ENCODE measurements at places on chromosomes 5 and 9.

DNA sequence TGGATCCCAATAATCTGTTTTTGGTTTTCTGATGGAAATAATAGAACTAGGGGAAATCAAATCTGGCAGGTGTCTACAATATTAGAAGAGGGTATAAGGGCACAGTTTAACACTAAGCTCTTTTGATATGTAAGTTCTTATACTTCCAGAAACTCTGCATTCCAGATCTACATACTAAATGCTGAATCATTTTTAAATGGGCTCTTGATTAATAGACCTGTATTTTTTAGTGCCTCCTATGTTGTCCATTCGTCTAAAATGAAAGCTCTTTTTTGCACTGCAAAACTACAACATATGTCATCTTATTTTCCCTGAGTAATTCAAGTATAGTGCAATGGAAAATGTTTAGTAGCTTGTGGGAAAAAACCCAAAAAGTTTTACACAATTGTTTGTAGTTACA, 44.2 kb downstream of the NR6A1 start:
- no peak for DNase-seq

GRCh38 chr5:108264533-108264932, 117.4 kb downstream of the FBXL17 start:
- no peak for DNase-seq

- no peak for DNase-seq
Measured at GRCh38 chr9:93096811-93097382, 880 bp downstream of the CARD19 start.

- DNase-seq: no peak
Measured at GRCh38 chr9:132791699-132792240, 86.3 kb downstream of the AK8 start.

- DNase-seq: no peak
Measured at GRCh38 chr5:175288048-175288621, 155.8 kb downstream of the DRD1 start.

- no peak for DNase-seq
Measured at GRCh38 chr5:60277941-60278340, 384.4 kb upstream of the PDE4D start.

GRCh38 chr5:167128581-167128980, 1162.9 kb upstream of the WWC1 start:
- DNase-seq: no peak

DNA sequence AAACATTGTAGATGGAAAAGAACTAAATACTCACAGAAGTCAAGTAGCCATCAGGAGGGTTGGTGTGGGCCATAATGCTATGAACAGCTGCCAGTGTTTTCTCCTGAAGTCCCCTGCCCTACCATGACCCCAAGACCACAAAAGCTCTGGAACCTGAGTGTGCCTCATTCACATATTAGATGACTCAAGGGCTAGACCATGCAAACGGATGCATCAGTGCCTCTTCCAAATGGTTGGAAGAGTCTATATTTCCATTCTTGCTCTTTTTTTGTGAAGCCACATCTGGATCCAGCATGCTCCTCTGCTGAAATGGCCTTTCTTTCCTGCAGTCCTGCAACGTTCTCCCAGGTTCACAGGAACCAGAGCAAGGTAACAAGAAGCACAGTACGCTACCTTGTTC, 136.6 kb upstream of the EPB41L4A start:
- no peak for DNase-seq

- DNase-seq: no peak
Measured at GRCh38 chr5:142179776-142180387, 71.3 kb downstream of the NDFIP1 start.

GRCh38 chr5:31847354-31847753, 208.4 kb downstream of the PDZD2 start:
- no peak for DNase-seq

GRCh38 chr9:91089405-91090129, 272.2 kb downstream of the AUH start:
- peak; percentile 65 for DNase-seq

- DNase-seq: no peak
Measured at GRCh38 chr5:92444888-92445287, 1061.8 kb upstream of the ARRDC3 start.

GRCh38 chr9:83304686-83305085, 233.5 kb downstream of the FRMD3 start:
- DNase-seq: no peak

DNA sequence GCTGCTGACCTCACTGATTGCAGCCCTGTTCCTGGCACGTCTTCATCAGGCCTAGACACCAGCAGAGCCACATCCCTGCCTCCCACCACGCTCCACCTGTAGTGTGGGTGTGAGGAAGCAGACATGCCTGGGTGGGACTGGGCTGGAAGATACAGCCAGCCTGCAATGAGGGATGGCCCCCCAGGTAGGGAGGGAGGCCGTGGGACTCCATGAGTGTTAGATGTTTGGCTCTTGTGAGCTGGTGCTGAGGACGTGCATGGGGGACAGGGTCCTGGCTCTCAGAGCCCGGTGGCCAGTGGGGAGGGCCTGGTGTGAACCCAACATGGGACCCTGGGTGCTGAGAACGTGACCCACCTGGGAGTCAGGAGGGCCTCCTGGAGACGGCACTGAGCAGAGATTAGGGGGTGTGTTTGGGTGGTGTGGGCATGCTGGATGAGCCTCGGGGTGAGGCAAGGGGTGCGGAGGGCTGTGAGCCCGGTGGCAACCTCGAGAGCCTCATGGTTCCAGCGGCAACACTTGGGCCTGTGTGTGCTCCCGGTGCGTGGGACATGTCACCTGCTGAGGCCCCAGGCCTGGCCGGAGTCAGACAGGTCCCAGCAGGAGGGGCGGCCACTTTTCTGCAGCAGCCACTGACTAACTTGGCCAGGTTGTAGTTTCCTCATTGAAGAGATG, 87.6 kb downstream of the PHF2 start:
- no peak for DNase-seq

GRCh38 chr5:1264211-1264610, 30.7 kb downstream of the TERT start:
- no peak for DNase-seq

GRCh38 chr9:5205071-5205470, 19.6 kb upstream of the INSL6 start:
- DNase-seq: no peak

GRCh38 chr5:176413255-176413565, 3.1 kb downstream of the CLTB start:
- no peak for DNase-seq

- no peak for DNase-seq
Measured at GRCh38 chr9:38181866-38182265, 112.8 kb upstream of the SHB start.

DNA sequence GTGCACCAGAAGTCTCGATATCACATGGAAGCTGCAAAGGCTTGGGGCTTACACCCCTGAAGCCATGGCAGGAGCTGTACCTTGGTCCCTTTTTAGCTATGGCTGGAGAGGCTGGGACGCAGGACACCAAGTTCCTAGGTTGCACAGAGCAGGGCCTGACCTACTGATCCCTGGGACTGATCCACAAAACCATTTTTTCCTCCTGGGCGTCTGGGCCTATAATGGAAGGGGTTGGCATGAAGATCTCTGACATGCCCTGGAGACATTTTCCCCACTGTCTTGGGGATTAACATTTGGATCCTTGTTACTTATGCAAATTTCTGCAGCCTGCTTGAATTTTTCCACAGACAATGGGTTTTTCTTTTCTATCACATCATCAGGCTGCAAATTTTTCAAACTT, 286.7 kb upstream of the PTPRD start:
- no peak for DNase-seq

DNA sequence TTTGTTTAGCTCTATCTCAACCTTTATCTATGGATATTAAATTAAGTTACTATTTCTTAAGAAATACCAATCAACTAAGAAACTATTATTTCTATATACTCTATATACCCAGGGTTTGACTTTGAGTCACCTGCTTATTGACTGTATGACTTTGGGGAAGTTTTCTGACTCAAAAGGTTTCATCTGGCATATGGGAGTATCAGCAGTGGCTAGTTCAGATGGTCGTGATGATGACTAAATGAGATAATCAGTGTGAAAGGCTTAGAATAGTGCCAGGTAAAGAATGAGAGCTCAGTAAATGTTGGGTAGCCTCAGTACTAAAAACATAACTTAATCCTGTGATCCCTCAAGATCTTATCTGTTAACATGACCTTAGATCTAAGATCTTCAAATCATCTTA, 179.7 kb upstream of the ISL1 start:
- no peak for DNase-seq

DNA sequence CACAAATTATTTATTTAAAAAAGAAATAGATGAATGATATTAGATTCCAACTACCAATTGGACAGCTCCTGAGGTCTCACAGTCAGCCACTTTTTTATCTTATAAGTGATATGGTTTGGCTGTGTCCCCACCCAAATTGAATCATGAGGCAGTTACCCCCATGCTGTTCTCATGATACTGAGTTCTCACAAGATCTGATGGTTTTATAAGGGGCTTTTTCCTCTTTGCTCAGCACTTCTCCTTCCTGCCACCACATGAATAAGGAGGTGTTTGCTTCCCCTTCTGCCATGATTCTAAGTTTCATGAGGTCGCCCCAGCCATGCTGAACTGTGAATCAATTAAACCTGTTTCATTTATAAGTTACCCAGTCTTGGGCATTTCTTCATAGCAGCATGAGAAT, 12.9 kb downstream of the NLN start:
- peak; percentile 56 for DNase-seq

- DNase-seq: no peak
Measured at GRCh38 chr5:124403281-124403680, 343.2 kb downstream of the ZNF608 start.

DNA sequence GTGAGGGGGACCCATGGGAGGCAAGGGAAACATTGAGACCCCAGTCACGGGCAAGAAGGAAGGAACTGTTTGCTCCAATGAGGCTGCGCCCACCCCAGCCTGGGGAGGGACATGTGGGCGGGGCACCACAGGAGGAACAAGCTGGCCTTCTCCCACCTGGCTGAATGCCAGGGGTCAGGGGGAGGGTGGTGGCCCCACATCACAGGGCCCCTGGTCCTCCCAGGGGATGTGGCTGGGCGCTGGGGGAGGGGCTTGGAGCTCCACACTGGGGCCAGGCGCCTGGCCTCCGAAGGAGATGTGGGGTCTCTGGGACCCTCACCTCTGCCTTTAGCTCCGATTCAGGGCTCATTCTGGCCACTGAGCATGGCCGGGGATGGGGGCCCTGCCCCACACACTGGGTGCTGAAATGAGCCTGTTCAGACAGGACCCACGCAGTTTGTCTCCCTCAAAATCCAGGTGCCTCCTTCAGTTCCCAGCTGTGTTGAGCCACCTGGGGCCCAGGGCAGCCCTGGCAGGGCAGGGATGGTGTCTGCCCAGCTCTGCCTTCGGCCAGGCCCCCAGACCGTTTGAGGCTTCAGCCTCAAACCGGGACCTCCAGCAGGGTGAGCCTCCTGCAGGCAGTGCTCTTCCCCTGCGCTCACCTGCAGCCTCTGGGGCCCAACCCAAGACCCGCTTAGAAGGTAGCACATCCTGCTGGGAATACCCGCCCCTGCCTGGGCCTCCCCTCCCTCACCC, 33.2 kb upstream of the NOTCH1 start:
- peak; percentile 32 for DNase-seq

DNA sequence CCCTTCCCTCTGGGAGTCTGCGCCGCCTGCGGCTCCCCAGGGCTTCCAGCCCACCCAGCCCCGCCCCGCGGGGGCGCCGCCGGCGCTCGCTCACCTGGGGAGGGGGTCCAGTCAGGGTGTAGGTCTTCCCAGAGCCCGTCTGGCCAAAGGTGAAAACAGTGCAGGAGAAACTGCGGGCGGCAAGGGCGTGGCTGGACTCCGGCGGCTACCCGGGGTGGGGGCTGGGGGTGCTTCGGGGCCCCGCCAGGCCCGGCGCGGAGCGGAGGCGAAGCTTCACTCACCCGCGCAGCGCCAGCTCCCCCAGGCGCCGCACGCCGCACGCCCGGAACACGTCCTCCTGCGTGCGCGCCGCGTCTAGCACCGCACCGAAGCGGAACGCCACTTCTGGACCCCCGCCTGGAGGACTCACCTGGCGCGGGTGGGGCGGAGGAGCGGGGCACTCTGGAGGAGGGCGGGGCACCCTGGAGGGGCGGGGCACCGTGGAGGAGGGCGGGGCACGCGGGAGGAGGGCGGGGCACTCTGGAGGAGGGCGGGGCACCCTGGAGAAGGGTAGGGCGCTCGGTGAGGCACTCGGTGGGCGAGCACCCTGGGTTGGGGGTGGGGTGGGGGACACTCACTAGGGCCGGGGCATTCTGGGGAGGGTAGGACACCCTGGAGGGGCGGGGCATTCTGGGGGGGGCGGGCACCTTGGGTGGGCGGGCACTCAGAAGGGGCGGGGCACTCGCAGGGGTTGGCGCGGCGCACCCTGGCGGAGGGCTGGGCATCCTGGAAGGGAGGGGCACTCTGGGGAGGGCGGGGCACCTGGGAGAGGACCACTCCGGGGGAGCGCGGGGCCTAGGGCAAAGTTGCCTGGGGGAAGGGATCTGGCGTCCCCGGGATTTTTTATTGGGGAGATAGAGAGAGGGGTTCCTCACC, 814 bp downstream of the KIF12 start:
- peak; percentile 67 for DNase-seq

GRCh38 chr5:135881244-135881643, 14.4 kb downstream of the IL9 start:
- no peak for DNase-seq

DNA sequence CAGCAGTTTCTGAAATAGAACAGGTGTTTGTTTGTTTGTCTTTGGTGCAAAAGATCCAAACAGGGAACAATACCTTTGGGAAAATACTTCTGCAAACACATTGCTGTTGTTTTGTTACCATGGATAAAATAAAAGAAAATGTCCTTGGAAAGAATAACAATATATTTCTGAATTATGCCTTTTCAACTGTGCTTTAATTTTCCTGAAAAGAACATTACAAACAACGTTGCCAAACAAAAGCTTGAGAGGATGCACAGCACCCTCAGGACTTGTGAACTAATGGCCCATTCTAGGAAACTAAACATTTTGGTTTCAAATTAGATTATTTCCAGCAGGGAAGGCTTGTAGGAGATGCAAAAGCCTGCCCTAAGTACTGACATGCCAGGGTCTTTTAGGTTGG, 967.2 kb downstream of the TLE4 start:
- no peak for DNase-seq

GRCh38 chr5:146607659-146608332, 91.8 kb upstream of the GPR151 start:
- peak; percentile 38 for DNase-seq

DNA sequence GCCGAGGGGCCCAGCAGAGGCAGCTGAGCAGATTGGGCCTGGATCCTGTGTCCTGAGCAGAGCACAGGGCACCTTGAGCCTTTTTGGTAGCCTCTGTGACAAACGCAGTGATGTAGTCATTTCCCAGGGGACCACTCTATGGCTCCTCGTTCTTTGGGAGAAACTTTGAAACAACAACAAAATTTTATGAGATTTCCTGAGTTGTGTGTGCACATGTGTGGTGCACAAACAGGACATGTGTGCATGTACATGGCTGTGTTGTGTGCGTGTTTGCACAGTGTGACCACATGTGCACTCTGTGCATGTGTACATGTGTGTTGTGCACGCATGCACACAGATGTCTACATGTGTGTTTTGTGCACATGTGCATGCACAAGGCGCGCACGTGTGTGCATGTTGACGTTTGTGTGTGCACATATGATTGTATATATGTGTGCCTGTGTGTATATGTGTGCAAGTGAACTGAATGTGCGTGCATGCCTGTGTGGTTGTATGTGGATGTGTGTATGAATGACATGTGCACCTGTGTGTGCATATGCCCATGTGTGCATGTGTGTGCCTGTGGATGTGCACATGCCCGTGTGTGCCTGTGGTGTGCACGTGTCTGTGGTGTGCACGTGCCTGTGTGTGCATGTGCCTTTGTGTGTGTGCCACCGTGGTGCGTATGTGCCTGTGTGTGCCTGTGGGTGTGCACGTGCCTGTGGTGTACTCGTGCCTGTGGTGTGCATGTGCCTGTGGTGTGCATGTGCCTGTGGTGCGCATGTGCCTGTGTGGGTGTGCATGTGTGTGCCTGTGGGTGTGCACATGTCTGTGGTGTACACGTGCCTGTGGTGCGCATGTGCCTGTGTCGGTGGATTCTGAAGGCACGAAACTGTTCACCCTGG, 221.6 kb downstream of the CACNA1B start:
- DNase-seq: no peak

Data from hematopoietic multipotent progenitor cell treated with erythropoietin and hydrocortisone succinate and interleukin-3 and kit ligand, for 6 days (in vitro differentiated cells).